ENCODE measurements at places on chromosomes 11 and 22.

DNA sequence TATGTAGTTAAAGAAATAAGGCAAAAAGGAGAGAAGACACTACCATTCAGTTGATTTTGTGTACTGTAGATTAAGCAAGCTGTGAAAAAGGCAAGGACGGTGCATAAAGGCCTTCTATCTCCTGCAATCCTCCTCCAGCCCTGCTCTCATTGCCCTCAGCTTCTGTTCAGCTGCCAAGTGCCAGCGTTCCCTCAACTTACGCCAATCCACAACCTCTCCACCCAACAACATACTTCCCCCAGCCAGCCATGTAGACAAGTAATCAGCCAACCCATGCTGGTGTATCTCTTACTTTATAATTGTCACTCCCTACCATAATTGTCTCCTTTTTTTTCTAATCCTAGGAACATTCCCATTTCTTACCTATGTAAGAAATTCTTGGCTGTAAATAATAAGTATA lies 30.1 kb upstream of the ANO5 start:
- no peak for DNase-seq

DNA sequence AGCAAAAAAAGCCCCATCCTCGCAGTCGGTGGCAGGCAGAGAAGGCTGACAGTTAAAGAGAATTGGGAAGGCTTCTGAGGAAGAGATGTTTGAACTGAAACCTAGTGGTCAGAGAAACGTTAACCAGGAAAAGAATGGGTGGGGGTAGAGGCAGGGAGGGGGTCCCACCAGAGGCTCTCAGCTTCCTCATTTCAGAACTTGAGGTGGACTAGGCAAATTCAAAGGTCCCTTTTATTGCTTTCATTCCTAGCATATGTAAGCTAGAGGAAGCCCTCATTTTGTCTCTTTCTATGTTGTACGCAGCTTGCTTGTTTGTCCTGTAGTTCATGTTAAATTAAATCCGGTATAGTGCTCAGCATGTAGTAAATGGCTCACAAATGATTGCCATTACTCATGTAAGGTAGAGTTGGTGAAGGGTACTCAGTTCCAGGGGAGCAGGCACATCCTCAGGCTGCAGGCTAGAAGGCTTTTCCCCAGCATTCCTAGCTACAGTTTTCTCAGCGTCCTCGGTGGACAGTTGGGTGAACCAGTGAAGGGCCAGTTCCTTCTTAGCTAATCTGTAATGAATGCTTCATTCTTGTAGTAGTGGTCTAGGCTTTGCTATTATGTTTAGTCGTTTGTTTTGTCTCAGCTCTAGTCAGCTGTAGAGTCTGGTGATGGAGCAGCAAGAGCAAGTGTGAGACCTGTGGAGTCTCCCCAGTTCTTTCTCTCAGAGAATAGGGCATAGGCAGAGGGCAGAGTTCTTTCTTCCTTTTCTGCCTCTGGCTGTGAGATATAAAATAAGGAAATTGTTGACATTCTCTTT lies 58.6 kb downstream of the UVRAG start:
- DNase-seq = no peak

- no peak for DNase-seq
Observed at GRCh38 chr11:62269654-62270278, at the start of gene SCGB2A2. Gene SCGB2A2 (plus strand): TSS chr11:62270158. CDS start chr11:62270217, 59 bp downstream.

GRCh38 chr11:10484461-10485180 lies 29.6 kb downstream of the AMPD3 start:
- no peak for DNase-seq

GRCh38 chr11:20315800-20316199 lies 47.7 kb upstream of the HTATIP2 start:
- DNase-seq = no peak

GRCh38 chr11:129314371-129314770 lies 61.3 kb upstream of the BARX2 start:
- no peak for DNase-seq

GRCh38 chr11:117334896-117335295 lies 7.2 kb downstream of the CEP164 start:
- DNase-seq = no peak

- DNase-seq = no peak
Observed at GRCh38 chr11:88115828-88116755, 59.2 kb downstream of the RAB38 start.

- no peak for DNase-seq
Observed at GRCh38 chr11:88066090-88066489, 109.2 kb downstream of the RAB38 start.

- peak; percentile 100 for DNase-seq
Observed at GRCh38 chr11:69296890-69297786, 3.2 kb downstream of the MYEOV start.

GRCh38 chr11:61815790-61816735 lies 740 bp downstream of the FADS1 start:
- peak; percentile 72 for DNase-seq

DNA sequence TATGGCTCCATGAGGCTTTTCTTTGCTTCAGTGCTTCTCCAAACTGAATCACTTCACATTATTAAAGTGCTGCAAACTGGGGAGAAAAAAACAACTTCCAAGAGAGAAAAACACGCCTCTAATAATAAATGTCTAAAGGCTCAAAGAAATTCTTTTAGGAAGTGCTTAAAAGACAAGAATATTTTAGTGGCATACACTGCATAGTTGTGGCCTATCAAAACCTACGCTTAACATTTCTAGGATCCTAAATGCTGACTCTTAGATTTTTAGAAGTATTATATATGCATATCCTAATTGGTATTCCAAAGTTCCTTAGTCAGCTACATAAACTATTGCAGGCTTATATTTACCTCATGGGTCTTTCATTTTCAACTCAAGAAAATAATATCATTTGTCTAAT lies 879.0 kb upstream of the CCDC90B start:
- peak; percentile 73 for DNase-seq

DNA sequence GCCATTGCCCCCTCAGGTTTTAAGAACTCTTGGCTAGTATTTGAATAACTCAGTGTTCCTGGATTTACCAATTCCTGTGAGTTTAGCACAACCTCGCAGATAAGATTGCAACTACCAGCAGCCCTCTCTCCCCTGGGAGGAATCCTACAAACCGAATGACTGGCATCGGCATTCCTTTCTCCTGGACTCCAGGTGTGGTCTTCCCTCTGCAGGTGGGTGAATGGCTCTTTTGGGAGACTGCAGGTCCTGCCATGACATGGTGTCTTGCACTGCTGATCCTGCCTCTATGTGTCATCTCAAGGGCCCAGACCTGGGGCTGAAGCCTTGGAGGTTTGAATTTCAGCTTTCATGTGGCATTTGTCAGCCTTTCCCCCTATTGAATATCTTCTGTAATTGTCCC lies 105.6 kb downstream of the PKNOX2 start:
- DNase-seq = no peak

DNA sequence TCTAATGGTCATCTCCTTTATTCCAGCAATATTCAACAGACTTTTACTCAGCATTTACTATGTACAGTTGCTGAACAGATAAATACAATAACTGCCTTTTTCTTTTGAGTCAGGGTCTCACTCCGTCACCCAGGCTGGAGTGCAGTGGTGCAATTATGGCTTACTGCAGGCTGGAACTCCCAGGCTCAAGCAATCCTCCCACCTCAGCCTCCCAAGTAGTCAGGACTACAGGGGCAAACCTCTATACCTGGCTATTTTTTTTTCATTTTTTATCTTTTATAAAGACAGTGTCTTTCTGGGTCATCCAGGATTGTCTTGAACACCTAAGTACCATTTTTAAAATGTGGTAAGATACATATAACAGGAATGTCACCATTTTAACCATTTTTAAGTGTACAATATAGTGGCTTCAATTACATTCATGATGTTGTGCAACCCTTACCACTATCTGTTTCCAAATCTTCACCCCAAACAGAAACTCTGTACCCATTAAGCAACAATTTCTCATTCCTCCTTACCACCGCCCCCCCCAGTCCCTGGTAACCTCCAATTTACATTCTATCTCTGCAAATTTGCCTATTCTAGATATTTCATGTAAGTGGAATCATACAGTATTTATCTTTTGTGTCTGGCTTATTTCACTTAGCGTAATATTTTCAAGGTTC lies 67.8 kb downstream of the MIAT start:
- DNase-seq = no peak

- peak; percentile 74 for DNase-seq
Observed at GRCh38 chr11:40274017-40274416, 1185.4 kb downstream of the LRRC4C start.

GRCh38 chr11:92225568-92226330 lies 1.1 kb downstream of the FAT3 start:
- DNase-seq = peak; percentile 42

DNA sequence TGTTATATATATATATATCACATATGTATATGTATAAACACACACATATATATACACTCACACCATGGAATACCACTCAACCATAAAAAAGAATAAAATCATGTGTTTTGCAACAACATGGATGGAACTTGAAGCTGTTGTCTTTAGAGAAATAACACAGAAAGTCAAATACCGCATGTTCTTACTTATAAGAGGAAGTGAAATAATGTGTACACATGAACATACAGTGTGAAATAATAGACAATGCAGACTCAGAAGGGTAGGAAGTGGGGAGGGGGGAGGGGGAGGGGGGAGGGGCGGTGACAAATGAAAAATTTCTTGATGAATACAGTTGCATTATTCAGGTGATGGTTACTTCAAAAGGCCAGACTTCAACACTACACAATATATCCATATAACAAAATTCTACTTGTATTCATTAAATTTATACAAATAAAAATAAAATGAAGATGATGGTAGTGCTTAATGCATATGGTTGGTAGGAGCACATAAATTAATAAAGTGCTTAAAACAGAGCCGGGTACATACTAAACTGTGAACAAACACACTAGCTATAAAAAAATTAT lies 5.8 kb upstream of the OR5B2 start:
- no peak for DNase-seq

DNA sequence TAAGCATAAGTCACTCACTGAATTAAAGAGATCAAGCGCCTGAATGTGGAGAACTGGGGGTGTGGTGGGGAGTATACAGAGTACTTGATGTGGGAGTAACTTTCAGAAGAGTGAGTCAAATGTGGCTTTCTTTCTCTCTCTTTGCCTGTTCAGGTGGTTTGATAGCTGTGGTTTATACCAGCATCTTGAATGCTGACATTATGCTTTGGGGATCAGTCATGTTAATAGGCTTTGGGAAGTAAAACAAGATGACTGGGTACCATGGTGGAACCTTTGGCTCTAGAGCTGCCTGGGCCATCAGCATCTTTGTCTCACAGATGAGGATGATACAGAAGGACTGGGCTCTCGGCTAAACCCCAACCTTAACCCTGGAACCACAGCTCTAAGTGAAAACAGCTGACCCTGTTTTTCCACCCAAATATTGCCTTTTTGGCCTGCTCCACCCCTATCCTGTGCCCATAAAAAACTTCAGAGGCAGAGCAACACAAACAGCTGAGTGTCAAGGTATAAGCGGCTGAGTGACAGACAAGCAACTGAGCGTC lies 58.2 kb upstream of the GNAZ start:
- DNase-seq = no peak

DNA sequence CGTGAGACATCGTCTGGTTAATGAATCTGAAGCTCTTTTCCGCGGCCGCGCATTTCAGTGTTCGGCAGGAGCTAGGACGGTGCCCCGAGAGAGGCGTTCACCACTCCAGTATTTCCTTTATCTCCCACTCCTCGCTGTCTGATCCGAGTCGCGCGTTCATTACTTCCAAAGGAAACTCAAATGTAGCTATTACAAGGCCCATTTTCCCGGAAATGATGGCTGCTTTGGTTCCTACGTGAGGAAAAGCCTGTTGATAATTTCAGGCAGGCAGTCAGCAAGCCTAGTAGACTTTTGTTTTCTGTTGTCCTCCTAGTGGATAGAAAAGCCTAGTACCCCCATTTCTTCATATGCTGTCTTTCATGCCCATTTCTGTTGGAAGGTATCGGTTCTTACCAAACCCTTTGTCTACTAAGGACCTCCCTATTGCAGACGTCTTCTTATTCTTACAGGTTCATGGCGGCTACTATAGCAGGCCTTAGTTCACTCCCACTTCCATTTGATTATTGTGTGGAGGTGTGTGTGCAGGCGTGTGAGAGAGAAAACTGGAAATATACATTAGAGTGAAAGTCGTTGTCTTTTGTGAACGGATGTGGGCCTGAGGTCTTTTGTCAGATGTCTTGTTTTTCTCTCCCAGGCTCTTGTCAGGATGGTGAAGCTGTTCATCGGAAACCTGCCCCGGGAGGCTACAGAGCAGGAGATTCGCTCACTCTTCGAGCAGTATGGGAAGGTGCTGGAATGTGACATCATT lies 737 bp downstream of the RBM4 start:
- DNase-seq = peak; percentile 33

DNA sequence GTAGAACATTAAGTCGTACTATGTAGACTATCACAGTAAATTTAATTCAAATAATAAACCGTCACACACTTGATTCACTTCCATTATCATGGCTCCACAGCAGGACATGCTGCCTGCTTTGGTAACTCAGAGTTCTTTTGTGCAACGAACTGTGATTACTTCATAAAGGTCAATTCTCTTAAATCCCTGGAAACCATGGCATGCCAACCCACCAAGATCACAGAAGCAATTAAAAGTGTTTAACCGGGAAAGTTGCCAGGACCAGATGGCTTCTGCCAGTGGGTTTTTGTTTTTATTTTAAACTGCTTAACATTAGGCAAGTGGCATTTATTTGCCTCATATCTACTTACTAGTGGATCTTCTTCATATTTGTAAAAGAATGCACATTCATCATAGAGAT lies 1162.1 kb downstream of the DLG2 start:
- DNase-seq = peak; percentile 7

DNA sequence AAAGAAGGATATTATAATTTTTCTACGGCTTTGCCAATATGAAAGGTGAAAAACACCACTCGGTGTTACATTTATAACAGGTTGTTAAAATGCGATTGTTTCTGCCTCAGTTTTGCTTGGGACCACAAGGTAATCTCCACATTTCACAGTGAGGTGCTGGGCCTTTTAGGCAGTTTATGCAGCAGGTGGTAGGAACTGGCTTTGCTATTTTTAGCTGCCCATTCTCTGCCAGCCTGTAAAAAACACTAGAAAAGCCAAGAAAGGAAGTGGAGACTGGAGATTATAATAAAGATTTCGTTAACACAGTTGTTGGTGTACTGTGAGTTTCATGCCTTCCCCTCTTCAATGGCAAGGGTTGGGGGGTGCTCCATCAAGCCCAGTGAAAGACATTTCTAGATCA lies 8.0 kb upstream of the MRPL16 start:
- DNase-seq = no peak

GRCh38 chr22:50074056-50074455 lies 11.2 kb downstream of the MLC1 start:
- no peak for DNase-seq

DNA sequence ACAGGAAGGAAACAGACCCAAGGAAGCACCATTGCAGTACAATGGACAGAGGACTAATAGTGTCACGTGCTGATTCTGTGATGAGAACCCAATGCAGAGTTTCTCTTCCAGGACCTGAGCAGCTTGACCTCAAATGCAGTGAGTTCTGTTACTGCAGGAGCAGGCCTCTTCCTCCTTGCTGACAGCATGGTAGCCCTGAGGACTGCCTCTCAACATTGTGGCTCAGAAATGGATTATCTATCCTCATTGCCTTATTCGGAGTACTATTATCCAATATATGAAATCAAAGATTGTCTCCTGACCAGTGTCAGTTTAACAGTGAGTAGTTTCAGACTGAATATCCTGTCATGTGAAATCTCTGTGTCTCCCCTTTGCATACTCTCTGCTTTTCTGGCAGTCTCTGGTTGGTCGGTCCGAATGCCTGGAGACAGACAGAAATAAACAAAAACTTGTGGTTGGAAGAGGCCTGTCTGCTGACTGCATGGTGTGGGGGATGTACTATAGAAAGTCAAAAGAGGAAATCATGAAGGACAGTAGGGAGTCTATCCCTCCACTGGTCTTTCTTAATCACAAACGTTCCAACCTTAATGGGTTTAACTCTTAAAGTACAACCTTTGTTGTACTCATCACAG lies 6.9 kb upstream of the MS4A14 start:
- DNase-seq = no peak

Data from fibroblast of skin of right biceps (primary cell).